Panc1 (cell line): ENCODE measurements at places on chromosomes 3 and 15.

DNA sequence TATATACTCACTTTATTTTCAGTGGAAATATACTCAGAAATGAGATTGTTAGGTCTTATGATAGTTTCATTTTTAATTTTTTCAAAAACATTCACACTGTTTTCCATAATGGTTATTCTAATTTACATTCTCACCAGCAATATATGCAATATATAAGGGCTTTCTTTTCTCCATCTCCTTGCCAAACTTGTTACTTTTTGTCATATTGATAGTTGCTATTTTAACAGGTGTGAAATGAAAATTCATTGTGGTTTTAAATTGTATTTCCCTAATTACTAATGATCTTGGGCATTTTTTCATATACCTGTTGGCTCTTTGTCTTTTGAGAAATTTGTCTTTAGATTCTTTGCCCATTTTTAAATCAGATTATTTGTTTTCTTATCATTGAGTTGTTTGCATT lies 325.2 kb downstream of the DIPK2A start:
- no peak for DNase-seq

- DNase-seq, result peak; percentile 20
Measured at GRCh38 chr3:119322835-119323722, 28.9 kb downstream of the ARHGAP31 start.

GRCh38 chr3:183252118-183252782 lies 803 bp upstream of the B3GNT5 start:
- DNase-seq, result no peak

DNA sequence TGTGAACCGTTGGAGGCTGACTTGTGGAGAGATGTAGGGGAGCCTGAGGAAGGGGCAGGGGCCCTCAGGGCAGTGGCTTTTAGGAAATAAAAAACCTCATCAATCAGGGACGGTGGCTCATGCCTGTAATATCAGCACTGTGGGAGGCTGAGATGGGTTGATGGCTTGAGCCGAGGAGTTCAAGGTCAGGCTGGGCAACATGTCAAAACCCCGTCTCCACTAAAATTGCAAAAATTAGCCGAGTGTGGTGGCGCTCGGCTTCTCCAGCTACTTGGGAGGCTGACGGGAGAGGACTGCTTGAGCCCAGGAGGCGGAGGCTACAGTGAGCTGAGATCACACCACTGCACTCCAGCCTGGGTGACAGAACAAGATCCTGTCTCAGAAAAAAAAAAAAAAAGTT lies 7.6 kb downstream of the TTC23 start:
- DNase-seq, result no peak

GRCh38 chr15:84981711-84982300 lies at the start of gene PDE8A:
PDE8A (plus strand) TSS chr15:84981856; CDS start chr15:84982163, 307 bp downstream.
- DNase-seq, result no peak

DNA sequence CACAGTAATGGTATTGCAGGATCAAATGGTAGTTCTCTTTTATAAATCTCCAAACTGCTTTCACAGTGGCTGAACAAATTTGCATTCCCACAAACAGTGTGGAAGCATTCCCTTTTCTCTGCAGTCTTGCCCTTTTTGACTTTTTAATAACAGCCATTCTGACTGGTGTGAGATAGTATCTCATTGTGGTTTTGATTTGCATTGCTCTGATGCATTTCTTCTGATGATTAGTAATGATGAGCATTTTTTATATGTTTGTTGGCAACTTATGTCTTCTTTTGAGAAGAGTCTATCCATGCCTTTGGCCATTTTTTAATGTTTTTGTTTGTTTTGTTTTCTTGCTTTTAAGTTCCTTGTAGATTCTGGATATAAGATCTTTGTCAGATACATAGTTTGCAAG lies 316.1 kb upstream of the TMCO5A start:
- no peak for DNase-seq

DNA sequence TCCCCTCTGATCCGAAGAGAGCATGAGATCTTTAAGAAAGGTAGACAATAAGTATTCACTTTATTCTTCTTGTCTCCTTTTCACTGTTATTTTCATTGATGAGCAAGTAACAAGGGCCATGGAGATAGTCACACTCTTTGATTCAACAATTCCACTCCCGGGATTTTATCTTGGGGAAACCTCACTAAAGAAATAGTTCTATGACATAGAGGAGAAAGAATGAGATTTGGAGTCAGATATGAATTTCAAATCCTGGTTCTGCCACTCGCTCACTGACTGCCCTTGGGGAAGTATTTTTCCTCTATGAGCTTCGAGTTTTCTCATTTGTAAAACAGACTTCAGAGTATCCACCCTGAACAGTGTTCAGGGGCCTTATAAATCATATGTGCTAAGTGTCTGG lies 514.6 kb downstream of the NLGN1 start:
- DNase-seq, result no peak

DNA sequence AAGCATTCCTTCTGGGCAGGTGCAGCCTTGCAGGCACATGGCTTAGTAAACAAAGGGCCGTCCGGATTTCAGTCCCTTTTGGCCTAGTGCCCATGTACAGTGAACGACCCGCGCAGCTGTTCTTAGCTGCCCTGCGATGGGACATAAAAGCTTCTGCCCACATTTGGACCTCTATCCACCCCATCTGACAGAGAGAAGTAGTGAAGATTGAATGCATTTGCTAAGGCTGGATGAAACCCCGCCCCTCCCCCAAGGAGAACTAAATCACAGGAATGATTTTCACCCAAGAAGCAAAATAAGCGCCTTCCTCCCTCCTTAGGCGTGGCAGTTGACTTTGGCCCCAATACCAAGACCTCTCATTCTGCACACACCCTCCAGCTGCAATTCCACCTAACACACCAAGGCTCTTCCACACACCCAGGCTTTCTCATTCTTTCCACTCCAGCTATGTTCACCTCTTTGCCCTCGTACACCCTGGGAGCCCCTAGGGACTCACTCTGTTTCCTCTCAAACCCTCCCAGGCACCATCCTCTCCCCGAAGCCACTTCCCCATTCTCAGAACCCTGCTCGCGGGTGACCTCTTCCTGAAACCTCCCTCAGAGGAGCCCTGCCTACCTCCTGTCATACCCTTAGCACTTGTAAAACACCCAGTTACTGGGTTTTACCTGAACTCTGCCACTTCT lies 14.1 kb upstream of the HRH1 start:
- no peak for DNase-seq

DNA sequence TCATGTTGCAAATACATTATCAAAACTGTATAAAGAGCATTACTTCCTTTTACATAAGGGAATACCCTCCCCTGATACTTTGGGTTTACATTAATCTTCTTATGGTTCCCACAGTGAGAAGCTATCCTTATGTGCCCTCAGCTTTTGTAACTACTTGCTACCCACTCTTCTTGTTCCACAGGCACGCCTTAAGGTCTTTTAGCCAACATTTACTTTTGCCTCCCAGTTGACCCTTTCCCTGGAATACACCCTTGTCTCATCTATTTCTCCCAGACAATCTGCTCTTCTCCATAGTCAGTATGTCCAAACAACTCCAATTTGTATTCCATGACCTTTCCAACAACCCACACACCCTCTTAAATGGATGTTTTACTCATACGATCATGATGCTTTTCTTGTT lies 116.8 kb upstream of the COL8A1 start:
- no peak for DNase-seq

DNA sequence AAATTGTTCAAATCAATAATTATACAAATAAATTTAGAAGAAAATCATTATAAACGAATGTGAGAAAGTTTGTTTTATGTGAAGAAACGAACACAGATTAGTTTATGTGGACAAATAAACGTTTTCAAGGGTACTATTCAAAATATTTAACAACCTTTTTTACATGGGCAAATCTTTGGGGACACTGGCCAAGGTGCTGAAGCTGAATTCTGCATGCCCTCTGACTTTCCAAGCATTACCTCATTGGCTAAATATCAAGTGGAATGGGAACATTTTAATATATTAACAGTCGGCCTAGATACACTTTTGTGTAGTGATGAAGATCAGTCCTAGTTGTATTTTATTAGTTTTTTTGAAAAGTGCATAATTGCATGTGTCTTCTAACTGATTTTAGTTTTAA lies 636.4 kb upstream of the DPPA4 start:
- DNase-seq, result no peak

DNA sequence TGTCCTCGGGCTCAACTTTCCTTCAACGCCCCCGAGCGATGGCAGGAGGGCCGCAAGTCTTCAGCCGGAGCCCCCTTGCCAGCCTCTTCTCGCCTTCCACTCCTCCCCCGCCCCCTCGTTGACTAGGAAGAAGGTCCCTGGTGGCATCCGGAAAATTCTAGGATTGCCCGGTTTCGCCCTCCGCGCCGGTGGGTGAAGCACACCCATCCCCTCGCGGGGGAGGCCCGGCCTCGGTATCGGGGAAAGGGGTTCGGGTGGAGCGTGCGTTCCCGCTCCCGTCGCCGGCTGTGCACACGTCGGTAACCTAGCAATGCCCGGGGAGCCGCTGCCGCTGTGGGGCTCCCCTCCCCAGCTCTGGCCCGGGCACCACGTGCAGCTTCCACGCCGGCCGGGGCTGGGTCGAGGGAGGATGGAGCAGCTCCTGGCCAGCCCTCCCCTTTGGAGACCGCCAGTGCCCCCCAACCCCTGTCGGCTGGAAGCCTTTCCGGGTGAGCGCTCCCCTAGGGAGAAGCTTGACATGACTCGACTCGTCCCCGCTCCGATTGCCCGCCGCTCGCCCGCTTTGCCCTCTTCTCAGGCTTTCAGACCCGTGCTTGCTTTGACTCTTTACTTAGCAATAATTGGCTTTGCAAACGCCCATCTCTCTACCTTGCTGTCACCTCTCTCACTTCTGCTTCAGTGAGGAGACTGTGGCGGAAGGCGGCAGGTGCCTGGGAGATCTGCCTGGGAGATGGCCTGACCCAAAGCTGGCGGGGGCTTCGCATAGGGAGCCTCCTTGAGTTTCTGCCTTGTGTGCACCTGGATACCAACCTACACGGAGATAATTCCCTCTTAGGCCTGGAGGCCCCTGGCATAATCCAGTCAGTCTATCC lies 1.3 kb downstream of the CACNA1D start:
- no peak for DNase-seq

GRCh38 chr3:87004883-87005282 lies 13.9 kb upstream of the VGLL3 start:
- DNase-seq, result no peak

GRCh38 chr3:99862208-99862607 lies 44.5 kb downstream of the CMSS1 start:
- no peak for DNase-seq

- DNase-seq, result no peak
Measured at GRCh38 chr3:54062546-54062945, 59.8 kb upstream of the CACNA2D3 start.

DNA sequence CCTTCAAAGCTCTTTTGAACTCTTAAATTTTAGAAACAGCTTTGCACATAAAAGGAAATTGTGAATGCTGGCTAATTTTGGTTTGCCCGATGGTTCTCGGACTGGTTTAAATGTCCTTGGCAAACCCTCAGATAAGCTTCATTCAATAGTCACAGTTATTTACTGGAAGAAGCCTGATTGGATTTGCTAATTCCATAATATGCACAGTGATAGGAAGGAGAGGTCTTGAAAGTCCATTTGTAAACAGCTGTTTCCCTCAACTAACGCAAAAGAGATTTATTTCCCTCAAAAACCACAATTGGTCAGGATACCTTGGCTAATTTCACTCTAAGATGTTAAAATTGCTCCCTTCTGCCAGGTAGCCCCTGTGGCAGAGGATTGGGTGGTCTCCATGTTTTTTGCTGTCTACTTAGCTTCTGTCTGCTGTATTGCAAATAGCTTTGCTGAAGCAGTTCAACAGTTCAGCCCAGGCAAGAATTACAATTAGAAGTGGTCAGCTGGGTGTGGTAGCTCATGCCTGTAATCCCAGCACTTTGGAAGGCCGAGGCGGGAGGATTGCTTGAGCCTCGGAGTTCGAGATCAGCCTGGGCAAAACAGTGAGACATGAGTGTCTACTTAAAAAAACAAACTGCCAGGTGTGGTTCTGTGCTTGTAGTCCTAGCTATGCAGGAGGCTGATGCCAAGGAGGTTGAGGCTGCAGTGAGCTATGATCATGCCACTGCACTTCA lies 30.6 kb upstream of the PROK2 start:
- DNase-seq, result no peak

GRCh38 chr15:90596943-90597342 lies 67.2 kb downstream of the CRTC3 start:
- no peak for DNase-seq
